Stimulated activated CD4-positive, alpha-beta T cell treated with anti-CD3 and anti-CD28 coated beads, Interleukin-4, amount 100 ng/mL, for 4 hours (primary cell): ENCODE measurements at places on chromosomes 1 and 21.

- no peak for DNase-seq
Measured at GRCh38 chr1:114545796-114546195, 34.8 kb upstream of the TRIM33 start.

DNA sequence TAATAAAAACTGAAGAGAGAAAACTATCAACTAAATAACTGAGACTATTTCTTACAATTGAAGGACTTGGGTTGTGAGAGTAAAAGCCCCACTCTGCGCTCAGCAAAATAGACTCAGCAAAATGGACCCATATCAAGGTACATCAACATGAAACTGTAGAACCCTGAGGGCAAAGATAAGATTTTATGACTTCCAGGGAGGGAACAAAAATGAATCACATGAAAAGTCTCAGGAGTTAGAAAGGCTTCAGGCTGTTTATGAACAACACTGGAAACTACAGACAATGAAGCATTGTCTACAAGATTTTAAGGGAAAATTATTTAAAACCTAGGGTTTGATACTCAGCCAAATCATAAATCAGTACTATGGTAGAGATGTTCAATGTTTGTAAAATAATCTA is 434.3 kb downstream of the PTPRC start:
- DNase-seq = no peak

DNA sequence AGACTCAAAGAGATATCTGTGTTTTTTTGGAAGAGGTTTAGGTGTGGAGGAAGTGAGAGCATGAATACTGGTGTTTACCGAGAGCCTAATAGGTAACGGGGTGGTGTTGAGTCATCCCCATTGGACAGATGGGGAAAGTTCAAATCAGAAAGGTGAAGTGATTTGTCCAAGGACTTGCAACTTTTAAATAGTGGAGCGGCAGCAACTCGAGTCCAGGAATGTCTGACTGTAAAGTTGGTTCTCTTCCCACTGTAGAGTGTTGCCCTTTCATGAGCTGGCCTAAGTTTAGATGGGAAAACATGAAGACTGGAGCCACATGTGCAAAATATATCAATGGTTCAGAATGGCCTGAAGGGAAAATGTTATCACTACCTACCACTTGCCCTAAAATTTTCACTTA is 125.7 kb downstream of the LYPLAL1 start:
- no peak for DNase-seq

- no peak for DNase-seq
Measured at GRCh38 chr1:86082183-86082582, 74.4 kb downstream of the COL24A1 start.

DNA sequence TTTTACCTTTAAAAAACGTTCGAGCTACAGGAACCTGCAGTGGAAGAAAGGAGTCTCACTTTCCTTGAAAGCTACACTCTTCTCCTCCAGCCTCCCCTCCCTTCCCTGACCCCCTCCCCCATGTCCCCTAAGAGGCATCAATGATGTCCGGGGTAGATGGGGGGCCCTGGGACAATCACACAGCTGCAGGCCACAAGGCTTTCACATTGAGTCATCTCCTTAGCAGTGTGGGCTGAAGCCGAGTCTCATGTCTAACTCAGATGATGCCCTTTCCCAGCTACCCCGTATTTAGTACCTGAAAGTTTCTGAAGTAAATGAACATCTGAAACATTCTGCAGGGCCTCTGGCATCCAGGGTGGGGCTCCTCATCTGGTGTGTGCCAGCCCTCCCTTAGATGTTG is 6.3 kb upstream of the GPR25 start:
- no peak for DNase-seq

- no peak for DNase-seq
Measured at GRCh38 chr21:35609263-35609662, 451.1 kb downstream of the SETD4 start.

DNA sequence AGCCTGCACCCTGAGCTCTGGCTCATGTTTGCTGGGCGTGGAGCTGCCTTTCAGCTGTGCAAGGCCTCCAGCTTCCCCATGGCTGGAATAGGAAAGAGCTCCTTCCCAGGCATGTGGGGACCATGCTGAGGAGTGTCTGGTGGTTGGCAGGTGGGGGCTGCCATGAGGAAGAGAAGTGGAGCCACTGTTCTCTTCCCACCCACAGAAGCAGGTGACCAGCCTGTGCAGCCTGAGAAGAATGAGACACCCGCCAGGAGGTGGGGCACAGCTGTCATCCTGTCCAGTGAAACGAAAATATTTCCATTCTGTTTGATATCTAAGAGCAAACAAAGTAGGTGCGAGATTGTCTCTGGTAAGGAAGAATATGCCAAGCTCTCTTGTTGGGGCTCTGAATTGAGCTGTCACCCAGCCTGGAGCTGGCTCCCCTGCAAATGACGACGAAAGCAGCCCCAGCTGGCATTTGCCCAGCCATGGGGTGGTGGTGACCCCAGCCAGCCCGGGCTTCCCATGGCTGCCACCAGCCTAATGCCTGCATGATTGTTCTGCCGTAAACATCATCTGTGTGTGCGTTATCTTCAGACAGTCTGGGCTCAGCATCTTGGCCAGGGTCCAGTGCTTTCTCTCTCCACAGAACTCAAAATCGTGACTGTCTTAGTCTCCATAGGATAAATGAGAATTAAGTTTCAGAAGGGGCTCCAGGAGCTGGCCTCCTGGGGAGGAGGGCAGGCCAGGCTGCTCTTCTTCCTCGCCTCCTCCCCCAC is 429.8 kb upstream of the VAMP3 start:
- no peak for DNase-seq

- DNase-seq = no peak
Measured at GRCh38 chr1:151485685-151486255, 25.4 kb upstream of the CGN start.

GRCh38 chr1:158002631-158003405 is 9.4 kb downstream of the KIRREL1 start:
- DNase-seq = no peak

DNA sequence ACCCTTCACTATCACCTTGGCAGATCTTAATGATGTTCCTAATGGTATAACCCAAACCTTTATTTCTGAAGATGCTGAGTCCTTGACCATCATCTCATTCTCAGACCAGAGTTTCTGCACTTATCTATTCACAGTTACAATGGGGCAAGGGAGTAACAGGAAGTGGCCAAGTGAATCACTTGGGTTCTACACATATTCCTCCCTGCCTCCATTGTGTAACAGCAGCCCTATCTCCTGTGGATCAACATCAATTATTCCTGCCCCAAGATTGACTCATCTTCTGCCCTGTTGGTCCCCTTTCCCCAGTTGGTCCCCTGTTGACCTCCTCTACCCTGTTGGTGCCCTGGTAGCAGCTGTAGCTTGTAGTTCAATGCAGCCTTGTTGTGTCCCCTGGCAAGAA is 10.3 kb upstream of the S100A7 start:
- DNase-seq = no peak

DNA sequence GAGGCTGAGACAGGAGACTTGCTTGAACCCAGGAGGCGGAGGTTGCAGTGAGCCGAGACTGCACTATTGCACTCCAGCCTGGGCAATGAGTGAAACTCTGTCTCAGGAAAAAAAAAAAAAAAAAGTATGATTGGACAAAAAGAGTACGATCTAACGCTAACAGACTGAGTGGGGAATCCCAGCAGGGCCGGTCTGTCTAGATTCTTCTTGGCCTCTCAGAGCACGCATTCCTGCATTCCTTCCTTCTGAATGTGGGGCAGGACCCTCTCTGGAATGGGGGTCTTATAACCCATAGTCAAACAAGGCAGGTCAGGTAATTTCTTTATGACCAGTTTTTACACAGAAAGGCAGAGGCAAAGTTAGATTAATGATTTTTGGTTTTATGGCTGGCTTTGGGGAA is 92.0 kb upstream of the PPM1J start:
- DNase-seq = no peak

DNA sequence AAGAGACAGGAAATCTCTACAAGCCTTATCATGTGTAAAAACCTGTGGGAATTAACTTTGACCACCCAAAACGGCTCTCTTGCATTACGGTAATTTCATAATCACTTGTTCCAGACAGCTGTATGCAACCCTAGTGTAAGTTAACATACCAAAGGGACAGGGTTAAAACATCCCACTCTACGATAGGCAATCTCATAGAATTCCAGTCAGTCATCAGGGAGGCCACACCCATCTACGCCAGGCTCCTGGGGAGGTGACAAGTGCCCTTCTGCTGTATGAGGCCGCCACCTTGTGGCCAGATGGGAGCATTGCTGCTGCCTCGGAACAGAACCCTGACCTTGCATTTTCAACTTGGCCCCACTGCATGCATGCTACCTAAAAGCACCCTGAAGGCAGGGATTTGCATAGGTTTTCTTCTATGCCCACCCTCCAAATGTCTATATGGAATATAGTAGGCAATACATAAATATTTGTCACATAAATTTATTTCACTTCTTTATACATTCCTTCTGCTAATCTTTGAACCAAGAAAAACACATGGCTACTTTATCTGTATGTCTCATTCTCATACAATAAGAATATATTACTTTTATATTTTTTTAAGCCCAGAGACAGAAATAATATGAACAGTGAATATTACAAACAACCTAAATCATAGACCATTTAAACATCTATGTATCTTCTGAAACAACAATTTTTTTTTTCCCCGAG is 12.6 kb downstream of the HSF2BP start:
- DNase-seq = peak; percentile 80

DNA sequence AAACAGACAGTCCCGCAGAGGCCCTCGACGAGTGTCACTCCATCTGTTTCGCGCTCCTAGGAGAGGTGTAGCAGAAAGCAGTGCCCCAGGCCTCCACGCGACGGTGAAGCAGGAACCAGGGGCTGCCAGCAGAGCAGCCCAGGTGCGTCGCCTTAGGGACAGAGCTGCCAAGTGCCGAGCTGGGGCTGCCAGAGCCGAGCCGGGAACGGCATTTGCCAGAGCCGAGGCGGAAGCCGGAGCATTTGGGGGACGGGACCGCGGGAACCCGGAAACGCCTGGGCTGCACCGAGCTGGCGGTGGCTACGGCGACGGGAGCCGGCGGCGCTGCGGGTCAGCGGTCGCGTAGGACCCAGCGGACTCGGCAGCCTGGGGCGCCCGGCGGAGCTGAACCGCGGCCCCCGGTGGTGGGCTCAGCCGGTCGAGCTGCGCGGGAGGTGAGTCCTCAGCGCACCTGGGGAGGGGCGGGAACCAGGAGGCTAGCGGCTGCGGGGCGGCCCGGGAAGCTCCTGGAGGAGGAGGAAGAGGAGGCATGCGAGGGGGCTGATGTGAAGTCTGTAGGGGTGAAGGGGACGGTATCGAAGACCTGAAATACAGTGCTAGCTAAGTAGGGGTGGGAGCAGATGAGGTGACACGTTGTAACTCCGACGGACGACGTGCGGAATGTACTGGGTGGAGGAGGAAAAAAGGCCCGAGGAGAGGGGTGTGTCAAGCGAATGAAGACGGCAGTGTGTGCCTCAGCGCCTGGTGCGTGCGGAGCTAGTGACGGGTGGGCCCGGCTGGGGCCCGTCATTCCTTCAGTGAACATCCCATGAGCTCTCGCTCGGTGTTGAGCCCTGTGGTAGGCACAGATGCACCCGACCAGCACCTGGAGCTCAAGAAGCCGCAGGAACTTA is at the start of gene SLC35A3:
TSS of gene SLC35A3 (plus strand) at position 268 of the 893 bp plus-strand sequence. CDS start 23,559 bp downstream, outside the sequence.
- DNase-seq = peak; percentile 78

- DNase-seq = no peak
Measured at GRCh38 chr1:117267232-117267774, 56.6 kb upstream of the VTCN1 start.

DNA sequence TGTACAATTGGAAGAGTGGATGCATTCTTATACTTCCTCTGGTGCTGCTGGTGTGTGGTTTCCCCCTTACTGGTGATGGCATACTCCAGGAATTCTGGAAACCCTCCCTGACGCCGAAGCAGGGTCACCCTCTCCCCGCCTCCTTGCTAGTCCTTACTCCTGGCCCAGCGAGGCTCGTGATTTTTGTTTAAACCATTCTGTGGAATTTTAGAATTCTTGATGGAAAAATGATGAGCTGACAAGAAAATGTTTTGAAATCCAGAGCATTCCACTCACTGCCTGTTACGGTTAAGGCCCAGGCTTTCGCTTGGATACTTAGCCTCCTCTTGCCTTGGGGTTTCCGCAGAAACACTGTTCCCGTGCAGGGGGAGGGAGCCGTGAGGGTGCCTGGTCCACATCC is 41.1 kb downstream of the IL6R start:
- no peak for DNase-seq

DNA sequence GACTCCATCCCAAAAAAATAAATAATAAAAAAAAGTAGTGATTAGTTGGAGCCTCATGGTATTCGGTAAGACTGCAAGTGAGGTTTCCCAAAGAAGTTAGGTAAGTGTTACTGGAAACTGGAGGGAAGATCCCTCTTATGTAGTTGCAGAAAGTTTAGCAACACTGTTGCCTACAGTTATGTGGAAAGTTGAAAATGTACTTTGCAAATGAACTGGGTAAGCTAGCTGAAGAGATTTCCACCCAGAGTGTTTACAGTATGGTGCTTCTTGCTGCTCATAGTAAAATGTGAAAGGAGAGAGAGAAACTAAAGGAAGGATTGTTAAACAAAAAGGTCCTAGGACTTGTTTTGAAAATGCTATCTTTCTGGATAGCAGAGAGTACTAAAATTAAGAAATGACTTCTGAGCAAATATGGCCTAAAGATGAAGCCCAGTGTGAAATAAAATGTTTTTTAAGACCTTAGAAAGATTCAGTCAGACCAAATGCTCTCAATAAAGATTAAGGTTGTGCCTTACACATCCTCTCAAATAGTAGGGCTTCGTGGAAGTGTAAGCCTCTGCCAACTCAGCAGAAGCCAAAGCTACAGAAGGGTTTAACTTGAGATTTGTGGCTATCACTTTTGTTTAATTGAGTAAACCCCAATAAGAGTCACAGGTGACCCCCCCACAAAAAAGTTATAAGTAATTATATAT is 31.5 kb downstream of the RPS6KC1 start:
- no peak for DNase-seq

DNA sequence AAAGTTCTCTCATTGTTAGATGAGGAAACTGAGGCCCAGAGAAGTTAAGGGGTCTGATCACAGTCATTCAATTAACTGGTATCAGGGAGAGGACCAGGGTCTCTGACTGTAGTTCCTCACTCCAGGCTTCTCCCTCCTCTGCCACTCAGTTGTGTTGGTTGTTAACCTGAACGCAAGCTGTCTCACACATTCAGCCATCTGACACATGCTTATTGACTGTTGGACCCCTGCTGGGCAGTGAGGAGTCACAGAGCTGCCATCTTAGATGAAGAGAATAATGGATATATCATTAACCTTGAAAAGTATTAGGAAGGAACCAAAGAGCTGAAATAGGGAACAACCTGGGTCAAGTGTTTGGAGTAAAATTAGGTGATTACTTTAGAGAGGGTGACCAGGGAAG is 194.8 kb downstream of the ZZZ3 start:
- no peak for DNase-seq

DNA sequence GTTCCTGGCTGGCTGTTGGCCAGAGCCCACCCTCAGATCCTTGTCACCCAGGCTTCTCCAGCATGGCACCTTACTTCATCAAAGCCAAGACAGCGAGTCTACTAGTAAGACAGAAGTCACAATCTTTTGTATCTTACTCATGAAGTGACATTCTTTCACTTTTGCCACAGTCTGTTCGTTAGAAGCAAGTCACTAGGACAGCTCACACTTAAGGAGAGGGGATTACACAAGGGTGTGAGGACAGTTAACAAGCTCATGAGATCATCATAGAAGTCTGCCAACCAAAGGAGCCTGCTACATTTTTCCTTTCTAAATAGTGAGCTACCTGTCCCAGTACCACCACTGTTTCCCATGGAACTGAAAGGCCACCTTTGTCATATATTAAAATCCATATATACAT is 61.5 kb downstream of the PACC1 start:
- no peak for DNase-seq
